ENCODE measurements at places on chromosomes 7 and 10.
A peak's percentile ranks its signal among the peaks of the same experiment; 100 is the strongest.

DNA sequence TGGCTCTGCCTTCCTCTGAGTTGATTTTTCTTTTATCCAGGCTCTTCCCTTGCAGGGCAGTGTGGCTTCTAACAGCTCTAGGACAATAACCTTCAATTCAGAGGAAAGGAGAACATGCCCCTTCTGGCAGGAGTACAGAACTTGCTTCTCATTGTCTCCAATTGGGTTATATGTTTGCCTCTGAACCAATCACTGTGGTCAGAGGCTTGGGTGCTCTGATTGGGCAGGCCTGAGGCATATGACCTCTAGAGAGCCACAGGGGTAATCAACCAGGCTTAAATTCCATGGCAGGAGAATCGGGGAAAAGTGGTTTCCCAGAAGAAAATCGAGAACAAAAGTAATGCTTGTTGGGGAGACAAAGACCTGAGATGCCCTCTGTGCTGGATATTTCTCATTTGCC is 240.0 kb downstream of the REEP3 start:
- H3K4me1 ChIP-seq = no peaks in the 10 kb centered on the region
- no peak for DNase-seq
- H3K4me3 ChIP-seq = no peak overlapping the region

- no peaks in the 10 kb centered on the region for H3K36me3 ChIP-seq
- no peak overlapping the region for H3K4me3 ChIP-seq
- H3K4me1 ChIP-seq = no peaks in the 10 kb centered on the region
These were observed 271.7 kb downstream of the ANKRD7 start for GRCh38 chr7:118496138-118496644.

GRCh38 chr10:52221923-52222322 is 92.2 kb upstream of the DKK1 start:
- no peaks in the 10 kb centered on the region for H3K36me3 ChIP-seq
- DNase-seq = no peak
- no peak overlapping the region for H3K4me3 ChIP-seq
- H3K27me3 ChIP-seq = no peaks in the 10 kb centered on the region
- no peaks in the 10 kb centered on the region for H3K4me1 ChIP-seq
- no peak overlapping the region for H3K27ac ChIP-seq

DNA sequence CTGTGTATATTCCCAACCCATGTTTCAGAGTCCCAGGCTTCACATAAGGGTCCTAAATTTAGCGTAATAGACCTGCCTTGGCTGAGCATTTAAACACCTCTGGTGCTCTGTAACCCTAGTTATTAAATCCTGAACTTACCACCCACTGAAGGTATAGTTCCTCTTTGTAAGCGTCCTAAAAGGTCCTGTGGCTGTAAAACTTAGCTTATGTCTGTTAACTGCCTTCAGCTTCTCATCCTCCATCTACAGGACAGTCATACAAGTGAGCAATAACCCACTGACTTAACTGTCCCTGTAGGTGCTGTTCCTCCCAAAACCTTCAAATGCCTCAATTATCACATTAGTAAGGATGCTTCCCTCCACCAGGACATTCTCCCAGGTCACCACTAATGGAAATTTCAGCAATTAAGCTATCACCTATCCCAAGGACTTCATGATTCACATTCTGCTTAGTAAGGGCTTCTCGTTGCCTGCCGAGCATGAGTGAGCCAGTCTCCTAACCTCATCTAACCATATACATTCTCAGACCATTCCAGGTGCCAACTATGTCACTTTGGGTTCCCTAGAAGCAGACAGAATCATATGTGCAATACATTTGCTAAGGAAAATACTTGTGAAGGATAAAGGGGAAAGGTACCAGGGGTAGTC is 55.8 kb downstream of the CASD1 start:
- no peaks in the 10 kb centered on the region for H3K27me3 ChIP-seq
- H3K36me3 ChIP-seq = peaks cover under 1% of the 10 kb centered on the region
- H3K4me3 ChIP-seq = no peak overlapping the region
- DNase-seq = no peak
- H3K27ac ChIP-seq = no peak overlapping the region

- H3K27ac ChIP-seq = peak within 1 kb of the TSS; percentile 82
- H3K27me3 ChIP-seq = peaks cover 40% of the 10 kb centered on the region
- peak; percentile 71 for DNase-seq
- H3K4me1 ChIP-seq = no peaks in the 10 kb centered on the region
These were observed at the start of gene HHEX for GRCh38 chr10:92689663-92690210. Gene HHEX, plus strand, starts transcription at chr10:92689955. Its CDS starts 32 bp downstream, at chr10:92689987.

GRCh38 chr7:49434846-49435245 is 338.6 kb upstream of the VWC2 start:
- H3K4me1 ChIP-seq = no peaks in the 10 kb centered on the region
- DNase-seq = no peak
- H3K4me3 ChIP-seq = no peak overlapping the region
- H3K27me3 ChIP-seq = no peaks in the 10 kb centered on the region
- no peak overlapping the region for H3K27ac ChIP-seq

- H3K27ac ChIP-seq = no peak overlapping the region
- H3K4me1 ChIP-seq = no peaks in the 10 kb centered on the region
- no peaks in the 10 kb centered on the region for H3K27me3 ChIP-seq
- DNase-seq = no peak
- H3K36me3 ChIP-seq = peaks cover 10% of the 10 kb centered on the region
- H3K4me3 ChIP-seq = no peak overlapping the region
These were observed 88.1 kb downstream of the ANKIB1 start for GRCh38 chr7:92333866-92334265.

DNA sequence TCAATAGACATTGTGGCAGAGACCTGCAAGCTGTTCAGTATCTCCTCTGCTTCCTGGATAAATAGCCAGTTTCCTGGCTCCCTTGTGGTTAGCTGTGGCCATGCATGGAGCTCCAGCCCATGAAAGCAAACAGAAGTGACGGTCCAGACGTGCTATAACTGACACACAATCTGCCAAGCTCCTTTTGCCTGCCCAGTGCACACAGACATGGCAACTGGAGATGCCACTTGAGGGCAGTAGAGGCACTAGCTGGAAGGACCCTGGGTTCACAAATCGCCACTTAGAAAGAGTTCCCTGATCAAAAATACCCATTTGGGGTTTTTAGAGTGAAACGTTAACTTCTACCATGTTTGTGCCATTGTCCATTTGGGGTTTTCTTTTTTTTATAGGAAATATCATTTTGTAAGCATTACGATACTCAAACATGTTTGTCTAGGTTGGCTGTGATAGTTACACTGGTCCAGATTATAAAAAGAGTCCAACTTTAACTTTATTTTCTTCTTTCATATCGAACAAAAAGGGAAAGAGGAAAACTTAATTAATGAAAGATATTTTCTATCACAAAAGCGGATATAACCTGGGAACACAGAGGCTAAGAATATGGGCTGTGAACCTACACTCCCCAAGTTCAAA is 31.3 kb downstream of the KIN start:
- H3K36me3 ChIP-seq = peaks cover 3% of the 10 kb centered on the region
- H3K27ac ChIP-seq = no peak overlapping the region
- no peak overlapping the region for H3K4me3 ChIP-seq

- H3K4me1 ChIP-seq = no peaks in the 10 kb centered on the region
- peaks cover 4% of the 10 kb centered on the region for H3K27me3 ChIP-seq
- DNase-seq = no peak
These were observed 15.5 kb downstream of the FAM241B start for GRCh38 chr10:69645296-69646184.

DNA sequence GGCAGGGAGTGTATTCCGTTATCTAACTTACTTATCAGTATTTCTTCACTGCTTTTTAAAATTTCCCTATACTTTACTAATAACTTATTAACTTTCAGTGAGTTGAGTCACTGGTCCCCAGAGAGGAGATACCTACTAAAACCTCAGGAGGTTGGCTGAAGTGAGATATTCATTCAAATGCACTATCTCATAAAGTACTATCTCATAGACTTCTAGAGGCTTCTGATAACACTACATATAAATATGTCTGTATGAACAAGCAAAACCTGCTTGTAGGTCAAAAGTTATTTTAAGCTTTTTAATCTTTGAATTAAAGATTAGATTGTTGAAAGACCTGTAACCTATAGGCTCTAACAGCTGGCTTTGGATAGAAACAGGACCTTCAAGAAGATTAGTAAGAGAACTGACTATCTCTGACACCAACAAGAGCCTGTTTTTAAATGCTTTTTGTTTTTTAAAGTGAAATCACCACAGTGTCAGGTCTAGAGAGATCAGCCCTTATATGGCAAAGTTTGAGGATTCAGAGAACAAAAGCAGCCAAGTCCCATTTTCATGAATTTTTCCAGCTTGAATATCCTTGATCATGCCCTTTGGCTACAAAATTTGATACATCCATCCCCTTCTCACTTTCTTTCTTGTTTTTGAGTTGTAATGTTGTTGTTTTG is 242.2 kb downstream of the ARL4A start:
- no peak overlapping the region for H3K4me3 ChIP-seq
- H3K36me3 ChIP-seq = no peaks in the 10 kb centered on the region
- H3K4me1 ChIP-seq = peaks cover 5% of the 10 kb centered on the region
- H3K27ac ChIP-seq = no peak overlapping the region
- DNase-seq = no peak
- no peaks in the 10 kb centered on the region for H3K27me3 ChIP-seq

GRCh38 chr10:127298381-127298780 is 102.0 kb upstream of the INSYN2A start:
- no peak overlapping the region for H3K4me3 ChIP-seq
- no peaks in the 10 kb centered on the region for H3K27me3 ChIP-seq
- no peak overlapping the region for H3K27ac ChIP-seq
- H3K4me1 ChIP-seq = no peaks in the 10 kb centered on the region
- no peaks in the 10 kb centered on the region for H3K36me3 ChIP-seq

- no peak overlapping the region for H3K27ac ChIP-seq
- H3K4me3 ChIP-seq = no peak overlapping the region
- H3K4me1 ChIP-seq = no peaks in the 10 kb centered on the region
- DNase-seq = no peak
- H3K36me3 ChIP-seq = no peaks in the 10 kb centered on the region
These were observed 602.7 kb upstream of the FOXK1 start for GRCh38 chr7:4079366-4079765.

Data from heart left ventricle (tissue), 16 donors.